Right hindlimb (tissue), 1 donor: ENCODE measurements at places on chromosomes 7 and 10.

DNA sequence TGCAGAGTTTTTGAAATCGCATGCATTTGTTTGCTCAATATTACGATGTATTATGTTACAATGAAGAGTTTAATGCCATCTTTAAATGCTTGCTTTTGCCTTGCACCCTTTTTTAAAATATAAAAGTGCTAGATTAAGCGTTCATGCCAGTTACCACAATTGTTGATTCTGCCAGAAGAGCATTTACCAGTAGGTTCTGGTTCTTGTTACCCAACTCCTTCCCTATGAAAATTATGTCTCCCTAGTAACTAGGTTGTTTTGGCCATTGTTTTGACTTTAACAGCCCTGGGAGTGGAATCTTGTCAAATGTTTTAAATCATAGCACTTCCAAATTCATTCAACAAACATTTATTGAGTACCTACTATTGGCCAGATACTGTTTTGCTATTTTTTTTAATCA, 32.8 kb upstream of the CDK14 start:
- DNase-seq = no peak

DNA sequence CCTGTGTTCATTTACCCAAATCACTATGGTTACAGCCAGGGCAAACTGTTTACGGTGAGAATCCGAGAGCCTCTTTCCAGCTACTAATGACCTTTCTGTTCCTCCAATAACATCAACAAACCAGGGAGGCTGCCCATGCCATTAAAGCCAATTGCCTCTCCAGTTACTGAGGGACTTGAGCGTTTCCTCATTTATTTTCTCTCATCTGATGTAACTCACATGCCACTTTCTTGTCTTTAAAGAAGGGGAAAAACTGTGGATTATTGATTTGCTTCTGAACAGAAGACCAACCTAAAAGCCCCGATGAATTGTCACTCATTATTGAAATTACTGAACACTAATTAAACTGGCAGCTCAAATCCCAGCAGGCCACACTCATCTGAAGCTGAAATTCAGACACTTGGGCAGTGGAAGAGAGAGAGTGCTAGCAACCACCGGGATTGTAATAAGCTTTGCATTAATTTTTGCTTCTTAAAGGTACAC, 595.8 kb upstream of the MKI67 start:
- DNase-seq = no peak

DNA sequence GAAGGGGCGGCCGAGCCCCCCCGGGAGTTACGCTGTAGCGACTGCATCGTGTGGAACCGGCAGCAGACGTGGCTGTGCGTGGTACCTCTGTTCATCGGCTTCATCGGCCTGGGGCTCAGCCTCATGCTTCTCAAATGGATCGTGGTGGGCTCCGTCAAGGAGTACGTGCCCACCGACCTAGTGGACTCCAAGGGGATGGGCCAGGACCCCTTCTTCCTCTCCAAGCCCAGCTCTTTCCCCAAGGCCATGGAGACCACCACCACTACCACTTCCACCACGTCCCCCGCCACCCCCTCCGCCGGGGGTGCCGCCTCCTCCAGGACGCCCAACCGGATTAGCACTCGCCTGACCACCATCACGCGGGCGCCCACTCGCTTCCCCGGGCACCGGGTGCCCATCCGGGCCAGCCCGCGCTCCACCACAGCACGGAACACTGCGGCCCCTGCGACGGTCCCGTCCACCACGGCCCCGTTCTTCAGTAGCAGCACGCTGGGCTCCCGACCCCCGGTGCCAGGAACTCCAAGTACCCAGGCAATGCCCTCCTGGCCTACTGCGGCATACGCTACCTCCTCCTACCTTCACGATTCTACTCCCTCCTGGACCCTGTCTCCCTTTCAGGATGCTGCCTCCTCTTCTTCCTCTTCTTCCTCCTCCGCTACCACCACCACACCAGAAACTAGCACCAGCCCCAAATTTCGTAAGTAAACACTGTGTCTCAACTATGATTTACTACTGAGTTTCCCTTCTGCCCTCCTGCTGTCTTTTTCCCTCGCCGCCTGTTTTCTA, 666 bp downstream of the NRG3 start:
- DNase-seq = no peak

DNA sequence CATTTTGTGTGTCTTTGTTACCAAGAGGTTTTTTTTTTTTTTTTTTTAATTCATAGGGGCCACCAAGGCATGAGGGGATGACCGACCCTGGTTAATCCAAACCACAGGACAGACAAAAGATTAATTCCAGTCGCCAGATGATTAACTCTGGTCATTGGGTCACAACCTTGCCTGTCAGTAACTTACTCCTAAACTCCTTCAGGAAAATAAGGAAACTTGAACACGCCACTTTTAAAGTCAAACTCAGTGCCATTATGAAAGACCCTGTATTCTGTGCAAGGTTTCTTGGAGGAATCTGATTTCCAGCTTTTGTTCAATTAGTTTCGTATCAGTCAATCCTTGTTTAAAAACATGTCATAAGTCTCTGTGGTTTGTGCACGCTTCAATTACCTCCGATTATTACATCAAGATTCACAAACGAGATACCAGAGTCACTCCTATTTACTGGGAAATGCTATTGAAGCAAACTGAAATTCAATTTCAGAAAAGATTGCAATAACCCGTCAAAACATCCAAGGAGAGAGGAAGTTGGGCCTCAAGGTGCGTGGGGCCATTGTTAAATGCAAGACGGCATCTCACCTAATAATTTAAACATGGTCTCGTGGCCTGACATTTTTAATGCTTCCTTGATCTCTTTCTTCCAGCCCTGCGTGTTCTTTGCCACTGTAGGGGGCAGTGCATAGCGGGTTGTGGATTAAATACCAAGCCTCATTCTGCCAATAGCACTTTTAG, 44.0 kb downstream of the NRP1 start:
- no peak for DNase-seq

GRCh38 chr7:47580811-47581331, 1.0 kb downstream of the TNS3 start:
- no peak for DNase-seq

- DNase-seq = peak; percentile 65
Observed at GRCh38 chr10:30436191-30436611, 2.2 kb downstream of the MAP3K8 start.

DNA sequence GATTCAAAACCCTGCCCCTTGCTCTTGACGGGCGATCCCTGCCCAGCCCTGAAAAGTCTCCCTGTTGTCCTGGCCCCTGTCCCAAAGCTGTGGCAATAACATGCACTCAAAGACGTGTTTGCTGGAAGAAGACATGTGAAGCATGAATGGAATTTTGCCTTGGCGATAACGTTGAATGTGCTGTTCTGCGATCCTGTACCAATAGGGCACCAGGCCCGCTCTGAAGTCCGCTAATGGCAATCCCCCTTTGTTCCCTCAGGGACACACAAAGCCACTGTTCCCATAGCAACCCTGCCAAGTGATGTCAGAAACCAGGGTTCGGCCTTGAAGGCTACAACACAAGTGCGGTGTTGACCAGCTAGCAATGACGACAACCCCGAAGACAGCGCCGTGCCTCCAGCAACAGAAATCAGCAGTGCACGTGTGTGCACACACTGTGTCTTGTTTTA, 284.6 kb downstream of the KLF6 start:
- DNase-seq = peak; percentile 81

DNA sequence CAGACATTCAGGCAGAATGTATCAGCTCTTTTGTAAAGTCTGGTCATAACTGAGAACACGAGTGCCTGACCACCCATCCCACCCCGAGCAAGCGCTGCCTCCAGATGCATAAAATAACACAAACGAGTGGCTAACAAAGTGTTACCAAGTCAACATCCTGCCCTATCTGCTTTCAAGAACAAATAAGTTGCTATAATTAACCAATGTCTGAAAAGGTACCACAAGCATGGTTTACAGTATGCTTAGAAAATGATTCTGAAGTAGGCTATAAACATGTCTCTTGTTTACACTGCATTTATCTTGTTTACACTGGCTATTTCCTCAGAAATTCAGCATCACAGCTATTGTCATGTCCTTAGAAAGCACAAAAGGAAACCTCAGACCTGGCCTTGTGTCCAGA, 49.5 kb downstream of the PIK3AP1 start:
- DNase-seq = no peak

DNA sequence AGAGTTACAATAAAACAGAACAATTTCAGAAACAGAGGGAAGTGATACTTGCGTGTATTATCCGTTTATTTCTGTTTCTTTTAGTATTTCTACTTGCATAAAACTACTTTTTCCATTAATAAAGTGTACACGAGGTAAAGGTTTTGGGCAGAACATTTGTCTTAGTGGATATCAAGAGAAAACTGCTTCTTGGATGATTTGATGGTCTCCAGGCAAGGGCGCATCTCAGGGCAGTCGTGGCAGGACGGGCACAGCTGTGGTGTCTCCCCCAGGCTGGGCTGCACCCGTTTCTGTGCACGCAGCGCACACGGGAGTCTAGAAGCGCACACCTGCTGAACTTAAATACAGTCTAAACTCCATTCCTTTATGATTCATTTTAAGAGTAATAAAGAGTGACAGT, 23.4 kb upstream of the RNF32 start:
- DNase-seq = no peak

DNA sequence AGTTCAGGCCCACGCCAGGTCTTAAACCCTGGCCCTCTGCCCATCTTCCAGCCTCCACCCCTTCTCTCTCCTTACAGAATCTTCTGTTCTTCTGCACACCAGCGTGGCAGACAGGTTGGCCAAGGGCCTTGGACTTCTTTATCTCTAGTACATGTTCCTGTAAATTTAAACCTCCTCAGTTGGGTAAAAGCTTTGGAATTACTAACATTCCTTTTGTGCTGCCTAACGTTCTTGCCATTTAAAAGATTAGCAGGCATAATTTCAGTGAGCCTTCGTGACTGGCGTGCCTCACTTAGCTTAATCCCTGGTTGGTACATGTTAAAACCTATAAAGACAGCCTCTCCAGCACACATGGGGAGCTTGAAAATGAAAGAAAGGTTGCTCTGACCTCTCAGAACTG, 192.2 kb downstream of the CUX1 start:
- DNase-seq = no peak

- DNase-seq = no peak
Observed at GRCh38 chr7:140261522-140261921, 84.7 kb upstream of the KDM7A start.

DNA sequence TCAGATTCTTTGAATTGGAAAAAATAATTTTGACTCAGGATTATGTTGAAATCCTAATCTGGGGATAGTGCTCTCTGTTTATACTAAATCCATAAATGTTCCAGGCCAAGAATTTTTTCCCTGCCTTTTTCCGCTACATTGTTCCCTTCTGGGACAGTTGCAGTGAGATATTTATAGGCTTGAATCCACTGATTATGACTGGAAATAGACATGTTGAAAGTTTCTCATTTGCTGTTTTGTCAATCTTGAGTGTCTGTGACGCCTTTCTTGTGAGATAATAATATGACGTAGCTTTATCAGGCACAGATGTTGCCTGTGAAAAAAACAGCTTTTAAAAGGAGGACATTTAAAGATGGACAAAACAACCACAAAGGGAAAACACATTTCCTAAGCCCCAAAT, 155.9 kb downstream of the ARID5B start:
- no peak for DNase-seq

GRCh38 chr7:35336444-35336843, 82.5 kb upstream of the TBX20 start:
- DNase-seq = no peak

DNA sequence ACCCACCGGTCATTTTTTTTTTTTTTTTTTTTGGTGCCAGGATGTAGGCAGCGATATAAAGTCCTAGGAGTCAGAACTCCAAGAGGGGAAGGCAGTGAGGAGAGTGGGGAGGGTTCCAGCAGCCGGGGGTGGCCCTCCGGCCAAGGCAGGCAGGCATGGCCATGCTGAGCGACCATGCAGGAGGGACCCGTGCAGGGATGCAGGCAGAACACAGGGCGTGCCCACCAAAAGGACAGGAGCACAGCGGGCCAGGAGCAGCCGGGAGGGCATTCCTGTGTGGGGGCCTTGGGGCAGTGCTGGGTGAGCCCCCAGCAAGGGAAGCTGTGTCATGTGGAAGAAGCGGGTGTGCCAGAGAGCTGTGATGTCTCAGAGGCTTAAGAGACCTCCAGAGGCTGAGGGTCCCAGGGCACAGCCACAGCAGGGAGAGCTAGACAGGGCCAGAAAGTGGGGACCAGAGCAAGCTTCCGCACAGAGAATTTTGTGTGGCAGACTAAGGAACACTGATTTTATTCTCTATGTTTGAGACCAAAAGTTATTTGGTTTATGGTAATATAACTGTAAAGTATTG, 5.7 kb downstream of the ZFAND2A start:
- DNase-seq = no peak

- DNase-seq = peak; percentile 59
Observed at GRCh38 chr7:165661-166337, 26.6 kb upstream of the FAM20C start.

DNA sequence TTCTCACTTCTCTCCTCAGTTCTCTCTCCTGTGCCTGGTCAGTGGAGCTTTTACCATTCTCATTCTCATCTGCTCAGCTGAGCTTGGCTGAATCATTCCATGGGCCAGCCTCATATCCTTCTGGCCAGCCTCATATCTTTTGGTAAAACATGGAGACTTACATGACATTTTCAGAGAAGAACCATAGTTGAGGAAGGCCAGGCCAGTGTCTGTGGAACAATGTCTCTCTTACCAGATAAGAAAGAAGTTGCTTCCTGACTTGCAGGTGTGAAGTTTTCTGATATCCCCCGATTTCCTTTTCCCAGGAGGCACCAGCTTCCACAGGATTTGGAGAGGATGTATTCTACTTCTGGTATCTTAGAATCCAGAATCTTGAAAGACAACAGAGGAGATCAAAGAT, 24.7 kb downstream of the ST7 start:
- DNase-seq = no peak

- DNase-seq = peak; percentile 39
Observed at GRCh38 chr10:69362471-69362954, 54.2 kb downstream of the TACR2 start.

- DNase-seq = no peak
Observed at GRCh38 chr7:73560109-73560835, 2.8 kb upstream of the BCL7B start.

DNA sequence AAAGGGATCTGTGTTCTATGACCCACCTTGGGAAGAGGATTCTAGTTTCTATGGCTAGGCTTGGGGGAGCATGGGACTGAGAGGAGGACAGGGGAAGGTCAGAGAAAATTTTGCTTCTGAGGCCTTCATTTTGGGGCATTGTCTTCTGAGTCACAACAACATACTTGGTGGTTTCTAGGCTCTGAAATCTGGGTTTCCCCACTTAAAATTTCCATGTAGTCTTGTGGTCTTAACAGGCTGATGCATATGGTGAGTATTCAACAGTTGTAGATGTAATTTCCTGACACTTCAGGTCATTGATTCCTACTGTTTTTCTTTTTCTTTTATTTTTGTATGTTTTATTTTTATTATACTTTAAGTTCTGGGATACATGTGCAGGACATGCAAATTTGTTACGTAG, 88.5 kb downstream of the ANKRD7 start:
- no peak for DNase-seq

- DNase-seq = no peak
Observed at GRCh38 chr7:16822029-16822428, 17.2 kb upstream of the AGR2 start.

- DNase-seq = no peak
Observed at GRCh38 chr10:27344568-27345454, 104.2 kb upstream of the ACBD5 start.
